ENCODE measurements at places on chromosomes 5 and 9.

DNA sequence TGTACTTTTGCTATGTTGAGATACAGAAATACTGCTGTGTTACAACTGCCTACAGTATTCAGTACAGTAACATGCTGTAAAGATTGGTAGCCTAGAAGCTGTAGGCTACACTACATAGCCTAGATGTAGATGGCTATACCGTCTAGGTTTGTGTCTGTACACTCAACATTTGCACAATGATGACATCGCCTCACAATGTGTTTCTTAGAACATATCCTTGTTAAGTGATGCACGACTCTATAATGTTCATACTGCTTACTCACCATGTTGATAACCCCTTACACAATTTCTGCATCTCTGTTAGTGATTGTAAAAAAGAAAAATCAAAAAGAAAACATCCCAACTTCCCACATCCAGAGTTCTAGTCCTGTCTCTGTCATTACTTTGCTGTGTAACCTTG lies 450.0 kb downstream of the CCDC171 start:
- DNase-seq, result no peak

GRCh38 chr5:157033071-157033583 lies 25.8 kb downstream of the HAVCR1 start:
- DNase-seq, result no peak

- DNase-seq, result no peak
These were observed 734 bp downstream of the KIF27 start for GRCh38 chr9:83920469-83920926.

- DNase-seq, result no peak
These were observed 243.3 kb downstream of the SEC61B start for GRCh38 chr9:99465231-99465907.

DNA sequence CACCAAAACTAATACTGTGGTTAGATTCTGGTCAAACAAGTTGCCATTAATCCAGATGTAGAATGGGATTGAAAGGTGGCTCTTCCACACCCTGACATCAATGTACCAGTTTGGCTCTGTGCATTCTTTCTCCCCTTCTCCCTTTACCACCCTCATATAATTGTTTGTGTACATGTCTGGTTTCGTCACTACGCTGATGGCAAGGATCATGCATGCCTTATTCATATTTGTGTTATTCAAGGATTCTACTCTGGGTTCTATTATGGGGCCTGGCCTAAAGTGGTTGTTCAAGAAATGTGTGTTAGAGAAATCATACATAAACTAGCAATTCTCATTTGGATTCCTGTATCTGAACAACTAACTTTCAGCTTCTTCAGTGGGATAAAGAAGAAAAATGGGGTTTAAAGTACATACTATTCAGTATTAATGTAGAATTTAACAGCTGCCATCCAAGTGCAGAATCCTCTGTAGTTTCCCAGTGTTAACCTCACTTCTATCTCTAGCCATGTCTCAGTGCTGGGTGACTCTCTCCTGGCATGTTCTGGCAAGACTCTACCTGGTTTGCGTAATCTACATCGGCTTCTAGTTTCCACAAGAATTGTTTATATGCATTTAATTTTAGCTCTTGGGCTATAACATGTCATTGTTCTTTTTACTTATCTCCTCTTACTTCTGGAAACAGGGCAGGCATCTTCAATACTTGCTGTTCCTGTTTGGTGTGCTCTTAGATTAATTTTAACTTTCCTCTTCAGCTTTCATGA lies 27.9 kb upstream of the CDKN2B start:
- DNase-seq, result no peak

DNA sequence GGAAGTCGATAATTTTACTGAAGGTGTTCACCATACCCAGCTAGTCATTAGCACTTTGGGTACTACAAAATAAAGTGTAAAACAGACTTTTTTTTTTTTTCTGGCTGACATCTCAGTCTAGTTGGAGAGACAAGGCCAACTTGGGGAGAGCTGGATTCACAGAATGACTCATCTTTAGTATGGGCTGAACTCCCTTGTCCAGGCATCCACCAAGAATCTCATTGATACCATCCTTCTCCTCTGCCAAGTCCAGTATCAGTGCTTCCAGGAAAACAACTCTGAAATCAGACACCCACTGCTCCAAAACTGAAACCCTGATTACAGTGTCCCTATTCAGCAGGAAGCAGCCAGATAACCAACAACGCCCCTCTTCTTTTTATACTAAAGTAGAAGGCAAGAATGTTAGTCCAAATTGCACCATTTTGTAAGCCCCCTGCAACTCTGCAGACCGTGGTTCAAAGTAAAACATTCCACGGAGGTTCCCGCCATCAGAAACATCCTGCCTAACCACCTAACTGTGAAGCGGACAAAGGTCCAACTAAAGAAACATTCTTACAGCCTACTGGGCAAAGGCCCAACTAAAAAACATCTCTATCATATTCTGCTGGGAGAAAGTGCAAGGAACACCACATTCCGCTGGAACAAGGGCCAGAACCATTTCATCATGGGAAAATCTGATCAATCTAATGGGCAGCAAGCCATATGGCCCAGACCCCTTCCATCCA lies 728.2 kb downstream of the BRINP1 start:
- DNase-seq, result no peak

GRCh38 chr9:73176450-73176875 lies 24.8 kb downstream of the ANXA1 start:
- no peak for DNase-seq

DNA sequence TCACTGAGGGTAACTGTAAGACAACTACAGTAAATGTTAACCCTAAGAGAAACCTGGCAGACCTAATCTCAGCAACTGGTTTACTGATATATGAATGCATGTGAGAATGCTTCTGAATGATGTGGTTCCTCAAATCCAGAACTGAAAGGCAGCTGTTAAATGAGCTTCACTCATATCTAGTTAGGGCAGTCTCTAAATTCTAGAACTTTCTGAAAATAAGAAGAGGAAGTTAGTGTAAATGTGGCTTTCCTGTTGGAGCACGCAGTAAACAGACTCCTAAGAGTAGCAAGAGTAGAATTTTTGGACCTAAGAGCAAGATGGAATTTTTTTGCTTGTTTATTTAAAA lies 117.9 kb upstream of the KCNN2 start:
- no peak for DNase-seq

GRCh38 chr5:33091571-33092363 lies 349.0 kb upstream of the TARS1 start:
- peak; percentile 16 for DNase-seq

- peak; percentile 79 for DNase-seq
These were observed 70.0 kb upstream of the KLF9 start for GRCh38 chr9:70484232-70485130.

DNA sequence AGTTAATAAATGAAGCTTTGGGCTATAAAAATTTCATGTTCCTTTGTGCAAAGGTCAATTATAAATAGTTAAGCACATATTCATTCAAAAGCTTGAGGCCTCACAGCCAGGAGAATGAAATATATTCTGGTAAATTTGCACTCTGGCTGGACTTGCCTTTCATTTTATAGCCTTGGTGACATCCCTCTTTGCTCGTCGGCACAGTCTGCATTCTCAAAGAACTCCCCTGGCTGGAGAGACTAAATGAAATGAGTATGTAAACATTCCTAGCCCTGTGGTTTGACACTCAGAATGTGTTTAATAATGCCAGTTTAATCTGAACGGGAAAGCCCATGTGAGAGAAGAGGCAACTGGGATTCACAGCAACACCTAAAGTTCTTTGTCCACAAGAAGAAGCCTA lies 285.6 kb downstream of the BRINP1 start:
- no peak for DNase-seq

- DNase-seq, result no peak
These were observed 62.1 kb downstream of the DAB2IP start for GRCh38 chr9:121713400-121714070.

- peak; percentile 60 for DNase-seq
These were observed 53.1 kb upstream of the TYRP1 start for GRCh38 chr9:12640016-12640587.

- DNase-seq, result no peak
These were observed 37.7 kb upstream of the HMCN2 start for GRCh38 chr9:130227833-130228232.

DNA sequence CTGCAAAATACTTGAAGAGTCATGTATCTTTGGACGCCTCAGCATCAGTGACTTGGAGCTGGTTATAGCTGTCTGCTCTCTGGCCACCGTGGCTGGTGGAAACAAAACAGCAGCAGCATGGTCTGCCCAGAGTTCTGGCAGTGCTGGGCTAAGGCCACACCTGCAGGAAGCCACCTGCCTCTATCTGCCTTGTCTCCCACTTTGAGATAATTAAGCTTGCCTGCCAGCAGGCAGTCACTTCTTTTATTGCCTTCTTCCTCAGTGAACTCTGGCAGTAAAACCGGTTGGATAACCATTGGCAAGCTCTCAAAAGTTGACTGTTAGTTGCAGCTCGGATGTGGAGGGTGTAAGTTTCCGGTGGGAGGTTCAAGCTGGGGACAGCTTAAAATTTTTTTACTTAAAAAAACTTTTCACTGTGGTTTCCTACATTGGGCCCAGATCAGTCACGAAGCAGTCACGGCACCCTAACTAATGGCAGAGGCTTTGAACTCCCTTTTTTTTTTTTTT lies 4.9 kb downstream of the SMIM3 start:
- peak; percentile 68 for DNase-seq

DNA sequence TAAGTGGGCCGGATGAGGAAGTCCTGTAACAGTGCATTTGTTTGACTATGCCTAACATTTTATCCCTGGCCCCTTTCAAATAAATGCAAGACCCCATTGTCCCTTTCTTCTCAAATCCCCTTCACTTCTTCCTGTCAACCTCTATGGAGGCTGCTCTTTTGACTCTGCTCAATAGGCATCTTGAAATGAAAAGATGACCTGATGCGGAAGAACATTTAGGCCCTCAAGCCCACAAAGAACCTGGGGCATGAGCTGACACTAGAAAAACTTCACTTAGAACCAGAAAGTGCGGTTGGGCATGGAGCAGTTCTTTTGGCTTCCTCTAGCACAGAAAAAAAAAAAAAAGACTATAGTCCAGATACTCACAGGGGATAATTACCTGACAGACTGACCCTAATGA lies 1434.7 kb upstream of the WWC1 start:
- DNase-seq, result no peak

- no peak for DNase-seq
These were observed 4.8 kb upstream of the IER5L start for GRCh38 chr9:129182625-129183494.

DNA sequence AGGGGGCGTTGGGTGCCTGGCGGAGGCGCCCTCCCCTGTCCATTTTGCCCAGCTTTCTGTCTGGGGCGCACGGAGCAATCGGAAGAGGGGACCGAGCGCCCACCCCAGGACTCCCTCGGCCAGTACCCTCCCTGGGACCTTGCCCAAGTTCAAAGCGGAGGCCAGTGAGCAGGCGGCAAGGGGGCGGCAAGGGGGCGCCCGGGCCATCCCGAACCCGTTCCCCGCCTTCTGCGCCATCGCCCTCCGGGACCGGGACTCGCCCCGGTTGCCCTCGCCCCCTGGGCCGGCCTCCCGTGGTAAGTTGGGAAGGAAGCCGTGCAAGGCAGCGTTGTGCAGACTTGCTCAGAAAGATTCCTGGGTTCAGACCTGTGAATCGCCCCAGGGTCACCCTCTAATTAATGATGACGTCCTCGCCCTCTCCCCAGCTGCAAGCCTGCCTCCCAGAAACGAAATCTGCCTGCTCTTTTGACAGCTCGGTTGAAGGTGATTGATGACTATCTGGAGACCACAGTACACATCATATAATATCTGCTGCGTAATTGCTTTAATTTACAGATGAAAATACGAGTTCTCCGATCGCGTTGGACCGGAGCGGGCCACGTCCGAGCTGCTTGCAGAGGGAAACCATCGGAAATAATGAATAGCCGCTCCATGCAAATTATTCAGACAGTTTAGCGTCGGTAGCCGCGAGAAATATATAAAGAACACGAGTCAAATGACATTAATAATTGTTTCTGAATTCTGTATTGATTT lies 1.4 kb upstream of the IRX4 start:
- DNase-seq, result no peak

- DNase-seq, result no peak
These were observed 341.8 kb downstream of the MAN2A1 start for GRCh38 chr5:110031402-110032140.

DNA sequence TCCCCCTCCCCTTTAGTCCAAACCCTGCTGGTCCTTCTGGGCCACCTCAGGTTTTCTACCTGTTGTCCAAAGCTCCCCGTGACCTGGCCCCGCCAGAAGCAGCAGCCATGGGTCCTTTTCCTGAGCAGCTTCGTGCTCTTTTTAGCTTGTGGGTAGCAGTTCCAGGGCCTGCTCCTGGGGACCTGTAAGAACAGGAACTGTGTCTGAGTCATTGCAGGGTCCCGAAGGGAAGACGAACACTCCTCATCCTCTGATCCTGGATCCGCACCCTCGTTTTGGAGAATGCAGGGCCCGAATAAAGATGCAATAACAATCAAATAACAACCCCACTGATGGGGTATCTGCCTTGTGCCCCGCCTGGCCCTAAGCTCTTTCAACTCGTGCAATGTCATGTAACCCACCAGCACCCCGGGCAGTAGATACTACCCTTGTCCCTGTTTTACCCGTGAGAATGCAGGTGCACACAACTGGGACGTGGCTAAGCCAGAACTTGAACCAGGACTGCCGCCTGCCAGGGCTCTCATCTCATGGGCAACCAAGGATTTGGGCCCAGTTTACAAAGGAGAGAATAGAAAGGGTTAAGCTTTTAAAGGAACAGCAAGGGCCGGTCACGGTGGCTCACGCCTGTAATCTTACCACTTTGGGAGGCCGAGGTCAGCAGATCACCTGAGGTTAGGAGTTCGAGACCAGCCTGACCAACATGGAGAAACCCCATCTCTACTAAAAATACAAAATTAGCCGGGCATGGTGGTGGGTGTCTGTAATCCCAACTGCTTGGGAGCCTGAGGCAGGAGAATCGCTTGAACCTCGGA lies 33.2 kb downstream of the NEK6 start:
- no peak for DNase-seq

DNA sequence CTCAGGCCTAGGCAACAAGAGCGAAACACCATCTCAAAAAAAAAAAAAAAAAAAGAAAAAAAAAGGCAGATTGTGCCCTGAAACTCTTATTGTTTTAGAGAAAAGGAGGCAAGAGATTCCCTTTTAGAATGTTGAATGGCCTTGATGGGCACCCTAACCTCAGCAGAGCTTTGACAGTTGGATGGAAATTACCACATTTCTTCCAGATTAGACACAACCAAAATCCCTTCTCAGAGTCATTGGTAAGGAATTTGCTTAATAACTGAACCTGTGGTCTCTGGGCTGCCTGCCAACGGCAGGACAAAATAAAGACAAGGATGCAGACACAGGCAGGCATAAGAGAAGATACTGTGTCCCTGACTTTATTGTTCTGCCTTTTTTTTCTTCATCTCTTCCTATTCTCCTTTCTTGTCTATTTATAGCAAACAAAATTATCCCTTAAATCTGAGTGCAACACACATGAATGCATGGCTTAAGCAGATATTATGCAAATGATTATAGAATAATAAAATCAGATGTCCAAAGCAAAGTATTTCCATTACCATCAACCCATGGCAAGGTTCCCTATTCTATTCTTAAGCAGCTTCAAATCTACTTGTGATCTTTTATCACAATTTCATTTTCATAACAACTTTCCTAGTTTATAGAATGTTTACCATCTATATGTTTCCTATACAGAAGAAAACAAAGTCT lies 37.3 kb upstream of the TRIO start:
- DNase-seq, result peak; percentile 67

Measured in fibroblast of the conjunctiva (primary cell).